8988T (cell line): ENCODE measurements at places on chromosomes 3 and 15.
A peak's percentile ranks its signal among the peaks of the same experiment; 100 is the strongest.

DNA sequence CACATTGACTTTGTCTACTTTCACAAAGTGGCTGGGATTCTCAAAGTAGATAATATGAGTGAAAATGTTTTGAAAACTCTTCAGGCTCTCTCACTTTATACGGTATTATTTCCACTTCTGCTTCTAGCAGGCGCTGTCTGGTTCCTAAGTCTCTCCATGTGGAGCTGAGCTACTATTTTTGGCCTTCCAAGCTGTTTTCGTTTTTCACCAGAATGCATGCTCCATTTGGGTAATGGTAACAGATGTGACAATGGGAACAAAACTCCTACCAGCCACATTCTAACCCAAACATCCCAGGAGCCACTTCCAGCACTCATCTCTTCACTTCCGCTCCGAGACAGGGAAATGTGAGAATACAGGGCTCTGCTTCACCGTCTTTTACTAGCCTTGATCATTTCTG lies 586.7 kb downstream of the NTRK3 start:
- DNase-seq = no peak

- DNase-seq = no peak
These were observed 4.9 kb downstream of the USP3 start for GRCh38 chr15:63509056-63509954.

GRCh38 chr3:69825446-69825845 lies 86.2 kb downstream of the MITF start:
- no peak for DNase-seq

DNA sequence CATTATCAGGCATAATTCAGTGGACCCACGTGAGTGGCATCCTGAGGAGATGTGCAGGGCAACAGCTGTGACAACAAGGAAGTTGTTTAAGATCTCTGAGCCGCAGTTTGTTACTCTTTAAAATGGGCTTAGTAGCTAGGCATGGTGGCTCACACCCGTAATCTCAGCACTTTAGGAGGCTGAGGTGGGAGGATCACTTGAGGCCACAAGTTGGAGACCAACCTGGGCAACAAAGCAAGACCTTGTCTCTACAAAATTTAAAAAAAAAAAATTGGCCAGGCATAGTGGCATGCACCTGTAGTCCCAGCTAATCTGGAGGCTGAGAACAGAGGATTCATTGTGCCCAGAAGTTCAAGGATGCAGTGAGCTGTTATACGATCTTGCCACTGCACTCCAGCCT lies 12.2 kb downstream of the SUCLG2 start:
- DNase-seq = no peak

- DNase-seq = peak; percentile 42
These were observed 65.8 kb downstream of the CTNNB1 start for GRCh38 chr3:41265011-41265545.

- DNase-seq = no peak
These were observed 48.0 kb downstream of the SLC15A2 start for GRCh38 chr3:121942116-121942786.

DNA sequence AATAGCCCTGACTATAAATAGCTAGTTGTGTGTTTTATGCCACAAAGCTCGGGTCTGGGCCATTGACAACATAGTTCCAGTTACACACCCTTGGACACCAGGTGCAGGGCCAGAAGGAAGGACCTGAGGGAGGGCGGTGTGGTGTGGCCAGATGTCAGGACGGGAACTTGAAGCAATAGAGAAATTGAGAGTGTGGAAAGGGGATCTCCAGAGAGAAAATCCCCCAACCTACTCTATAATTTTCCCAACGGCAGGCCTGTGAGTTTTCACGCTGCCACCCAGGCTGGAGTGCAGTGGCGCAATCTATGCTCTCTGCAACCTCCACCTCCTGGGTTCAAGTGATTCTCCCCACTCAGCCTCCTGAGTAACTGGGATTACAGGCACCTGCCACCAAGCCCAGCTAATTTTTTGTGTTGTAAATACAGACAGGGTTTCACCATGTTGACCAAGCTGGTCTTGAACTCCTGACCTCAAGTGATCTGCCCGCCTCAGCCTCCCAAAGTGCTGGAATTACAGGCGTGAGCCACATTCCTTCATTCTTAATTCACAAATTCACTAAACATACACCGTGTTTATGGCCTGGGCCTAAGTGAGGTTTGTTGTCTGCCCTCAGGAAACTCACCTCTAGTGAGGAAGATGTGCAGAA lies 70.8 kb upstream of the KLF13 start:
- no peak for DNase-seq

GRCh38 chr3:140265302-140265701 lies 330.3 kb downstream of the CLSTN2 start:
- DNase-seq = no peak

DNA sequence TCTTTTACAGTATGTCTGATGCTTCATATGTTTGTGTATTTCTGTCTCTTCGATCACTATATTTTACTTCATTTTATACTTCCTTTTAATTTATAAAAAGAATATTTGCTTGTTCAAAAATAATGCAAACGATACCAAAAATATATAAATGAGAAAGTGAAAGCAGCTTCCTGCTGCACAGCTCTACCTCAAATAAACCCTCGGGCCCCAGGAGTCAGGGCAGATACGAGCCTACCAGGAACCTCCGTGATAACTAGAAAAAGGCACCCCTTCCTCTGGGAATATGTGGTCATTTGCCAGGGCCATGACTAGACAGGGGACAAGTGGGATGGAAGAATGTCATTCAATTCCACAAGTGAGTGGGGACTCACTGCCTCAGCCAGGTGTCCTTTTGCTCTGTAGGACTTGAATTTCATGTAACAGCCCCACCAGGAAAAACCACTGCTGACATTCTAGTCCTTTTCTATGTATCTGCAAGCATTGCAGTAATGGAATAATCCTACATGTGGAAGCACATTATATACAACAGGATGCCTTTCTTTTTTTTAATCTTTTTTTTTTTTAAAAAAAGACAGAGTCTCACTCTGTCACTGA lies 133.3 kb downstream of the SUCLG2 start:
- no peak for DNase-seq

- DNase-seq = no peak
These were observed 11.0 kb upstream of the C3orf49 start for GRCh38 chr3:63807961-63808565.

DNA sequence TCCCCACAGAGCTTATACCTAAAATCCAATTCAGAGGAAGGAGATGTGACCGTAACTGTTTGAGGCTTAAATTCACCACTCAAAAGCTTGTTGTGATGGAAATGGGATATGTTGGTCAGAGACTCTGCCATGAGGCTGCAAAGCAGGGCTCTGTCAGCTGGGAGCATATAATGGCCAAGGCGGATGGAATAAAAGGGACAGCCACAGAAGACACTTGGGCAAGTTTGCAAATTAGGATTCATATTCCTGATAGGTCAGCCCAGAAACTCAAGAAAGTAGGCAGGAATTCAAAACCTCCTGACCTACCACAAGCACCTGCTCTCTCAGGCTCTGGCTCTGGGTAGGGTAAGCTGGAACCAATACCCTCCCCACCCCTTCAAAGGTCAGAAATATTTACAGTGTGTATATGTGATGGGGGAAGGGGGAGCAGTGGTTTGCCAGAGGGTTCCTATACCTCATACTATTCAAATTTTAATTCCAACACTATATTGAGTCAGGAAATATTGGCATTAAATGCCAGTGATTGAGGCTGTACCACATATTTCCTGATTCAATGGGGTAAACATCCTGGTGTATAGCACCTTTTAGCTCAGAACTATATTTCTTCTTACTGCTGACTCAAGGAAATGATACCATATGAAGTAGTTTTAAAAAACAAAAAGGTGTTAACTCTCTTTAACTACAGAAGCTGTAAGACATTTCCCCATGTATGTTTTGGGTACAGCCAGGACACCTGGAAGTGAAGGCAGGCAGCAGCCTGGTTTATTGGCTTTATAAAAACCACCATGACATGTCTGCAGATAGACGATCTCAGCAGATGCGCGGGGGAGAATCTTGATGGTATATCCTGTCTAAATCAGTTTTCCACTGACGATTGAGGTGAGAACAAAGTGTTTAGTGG lies 19.2 kb downstream of the FYCO1 start:
- DNase-seq = no peak

DNA sequence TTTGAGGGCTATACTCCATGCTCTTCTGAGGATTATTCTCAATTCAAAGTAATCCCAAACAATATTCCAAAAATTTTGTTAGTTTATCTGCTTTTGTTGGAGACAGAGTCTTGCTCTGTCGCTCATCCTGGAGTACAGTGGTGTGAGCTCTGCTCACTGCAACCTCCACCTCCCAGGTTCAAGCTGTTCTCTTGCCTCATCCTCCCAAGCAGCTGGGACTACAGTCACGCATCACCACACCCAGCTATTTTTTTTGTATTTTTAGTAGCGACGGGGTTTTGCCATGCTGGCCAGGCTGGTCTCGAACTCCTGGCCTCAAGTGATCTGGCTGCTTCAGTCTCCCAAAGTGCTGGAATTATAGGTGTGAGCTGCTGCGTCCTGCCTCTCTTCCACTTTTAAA lies 39.1 kb downstream of the MEF2A start:
- DNase-seq = no peak

GRCh38 chr3:159950156-159950898 lies 38.3 kb upstream of the IL12A start:
- DNase-seq = no peak

- DNase-seq = no peak
These were observed 141.9 kb upstream of the SLC7A14 start for GRCh38 chr3:170727754-170728153.

DNA sequence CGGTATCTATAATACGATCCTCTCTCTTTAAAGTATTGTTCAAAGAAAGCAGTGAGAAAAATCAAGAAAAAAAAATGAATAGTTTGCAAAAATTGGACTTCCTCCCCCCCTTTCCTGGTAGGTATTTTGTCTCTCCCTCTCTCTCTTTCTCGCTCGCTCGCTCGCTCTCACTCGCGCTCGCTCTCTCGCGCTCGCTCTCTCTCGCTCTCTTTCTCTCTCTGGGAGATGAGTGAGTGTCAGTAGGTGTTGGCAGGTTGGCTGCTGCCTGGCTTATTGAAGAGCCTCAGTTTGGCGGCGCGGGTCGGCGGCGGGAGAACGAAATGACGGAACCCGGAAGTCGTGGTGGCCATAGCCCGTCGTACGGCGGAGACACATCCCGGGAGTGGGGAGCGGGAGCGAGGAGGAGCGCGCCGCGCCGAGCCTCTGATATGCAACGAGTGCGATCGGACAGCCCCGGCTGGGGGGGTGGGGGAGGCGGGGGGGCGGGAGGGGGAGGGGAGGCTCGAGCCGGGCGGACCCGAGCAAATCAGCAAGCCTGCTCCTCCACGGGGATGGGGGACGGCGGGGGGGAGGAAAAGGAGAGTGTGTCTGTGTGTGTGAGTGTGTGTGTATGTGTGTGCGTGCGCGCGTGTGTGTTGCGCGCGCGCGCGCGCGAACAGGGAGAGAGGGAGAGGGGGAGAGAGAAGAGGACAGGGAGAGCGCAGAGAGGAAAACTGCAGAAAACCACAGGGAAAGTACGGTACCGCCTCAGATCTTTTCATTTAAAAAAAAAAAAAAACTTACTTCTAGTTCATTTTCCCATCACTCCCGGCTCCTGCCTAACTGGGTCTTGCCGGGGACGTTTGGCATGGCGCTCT lies at the start of gene MEIS2:
MEIS2 (minus strand) TSS at position 441 of the 857 bp plus-strand sequence. CDS start 1,083 bp downstream, outside the sequence.
- peak; percentile 85 for DNase-seq

DNA sequence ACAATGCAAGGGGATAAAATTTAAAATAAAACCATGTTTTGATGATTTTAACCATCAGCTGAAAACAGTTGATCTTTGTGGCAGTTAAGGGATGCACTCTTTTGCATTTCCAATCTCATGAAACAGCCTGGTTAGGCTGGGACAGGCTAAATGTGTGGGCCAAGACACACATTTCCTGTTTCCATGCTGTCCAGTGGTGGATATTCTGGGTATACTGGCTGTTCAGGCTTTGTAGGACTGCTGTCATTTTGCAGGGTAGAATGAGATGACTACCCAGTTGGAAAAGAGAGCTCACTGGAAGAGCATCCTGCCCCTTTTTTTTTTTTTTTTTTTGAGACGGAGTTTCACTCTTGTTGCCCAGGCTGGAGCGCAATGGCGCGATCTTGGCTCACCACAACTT lies 42.0 kb upstream of the IP6K2 start:
- DNase-seq = no peak

DNA sequence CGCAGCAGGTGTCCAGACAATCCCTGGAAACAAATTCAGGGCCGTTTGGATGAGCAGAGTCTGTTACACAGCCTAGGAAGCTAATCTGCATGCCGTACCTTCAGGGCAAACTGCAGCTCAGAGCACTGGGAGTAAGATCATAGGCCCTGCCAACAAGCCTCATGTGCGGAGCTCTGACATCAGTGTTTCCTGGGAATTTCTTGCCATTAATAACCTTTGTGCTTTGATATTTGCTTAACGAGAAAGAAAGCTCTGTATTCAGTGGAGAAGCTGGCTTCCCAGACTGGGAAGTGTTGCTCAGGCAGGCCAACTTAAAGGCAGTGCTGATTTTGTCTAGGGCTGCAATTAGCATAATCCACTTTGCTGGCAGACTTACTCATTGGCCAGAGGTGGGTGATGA lies 116.1 kb upstream of the KLHL25 start:
- no peak for DNase-seq

GRCh38 chr3:47036145-47036544 lies 56.7 kb downstream of the NBEAL2 start:
- no peak for DNase-seq

DNA sequence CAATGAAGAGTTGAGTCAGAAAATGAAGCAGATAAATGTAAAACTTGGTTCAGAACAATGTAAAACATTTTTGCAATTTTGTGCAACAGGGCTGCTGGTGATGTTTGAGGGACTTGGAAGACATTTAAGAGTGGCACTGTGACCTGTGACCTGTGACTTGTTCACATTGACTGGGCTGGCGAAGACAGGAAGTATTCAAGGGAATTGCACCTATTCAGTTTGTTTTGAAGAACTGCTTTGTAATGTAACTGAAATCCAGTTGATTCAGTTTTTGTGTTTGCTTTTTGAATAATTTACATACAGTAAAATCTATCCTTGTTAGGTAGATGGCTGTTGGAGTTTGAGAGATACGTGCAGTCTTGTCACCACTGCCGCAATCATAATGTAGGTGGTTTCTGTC lies 35.4 kb downstream of the MCTP2 start:
- no peak for DNase-seq

DNA sequence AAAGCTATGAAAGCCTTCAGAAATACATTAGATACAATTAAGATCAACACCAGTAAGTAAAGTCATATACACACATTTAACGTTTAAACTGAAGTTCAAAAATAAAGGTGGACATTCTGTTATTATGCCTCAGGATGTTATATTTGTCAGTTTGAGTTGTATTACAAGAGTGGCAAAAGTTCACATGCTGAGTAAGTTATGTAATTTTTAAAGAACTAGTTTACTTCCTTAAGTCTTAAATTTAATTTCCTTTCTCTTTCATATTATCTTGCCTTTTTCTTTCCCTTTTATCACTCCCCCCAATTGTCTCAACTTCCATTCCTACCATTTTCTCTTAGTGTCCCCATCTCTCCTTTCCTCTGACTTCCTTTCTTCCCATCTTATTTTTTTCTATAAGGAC lies 4.9 kb upstream of the GPR87 start:
- no peak for DNase-seq

- no peak for DNase-seq
These were observed 300.4 kb downstream of the RBMS3 start for GRCh38 chr3:29581311-29581710.

GRCh38 chr3:25971736-25972135 lies 181.8 kb downstream of the OXSM start:
- DNase-seq = no peak
